ENCODE measurements at places on chromosomes 16 and 17.

- DNase-seq = no peak
Measured at GRCh38 chr17:50611634-50612033, 23.0 kb upstream of the ABCC3 start.

- DNase-seq = no peak
Measured at GRCh38 chr17:41595585-41595984, 8.9 kb upstream of the KRT14 start.

- DNase-seq = no peak
Measured at GRCh38 chr16:88696441-88696840, 9.8 kb downstream of the RNF166 start.

DNA sequence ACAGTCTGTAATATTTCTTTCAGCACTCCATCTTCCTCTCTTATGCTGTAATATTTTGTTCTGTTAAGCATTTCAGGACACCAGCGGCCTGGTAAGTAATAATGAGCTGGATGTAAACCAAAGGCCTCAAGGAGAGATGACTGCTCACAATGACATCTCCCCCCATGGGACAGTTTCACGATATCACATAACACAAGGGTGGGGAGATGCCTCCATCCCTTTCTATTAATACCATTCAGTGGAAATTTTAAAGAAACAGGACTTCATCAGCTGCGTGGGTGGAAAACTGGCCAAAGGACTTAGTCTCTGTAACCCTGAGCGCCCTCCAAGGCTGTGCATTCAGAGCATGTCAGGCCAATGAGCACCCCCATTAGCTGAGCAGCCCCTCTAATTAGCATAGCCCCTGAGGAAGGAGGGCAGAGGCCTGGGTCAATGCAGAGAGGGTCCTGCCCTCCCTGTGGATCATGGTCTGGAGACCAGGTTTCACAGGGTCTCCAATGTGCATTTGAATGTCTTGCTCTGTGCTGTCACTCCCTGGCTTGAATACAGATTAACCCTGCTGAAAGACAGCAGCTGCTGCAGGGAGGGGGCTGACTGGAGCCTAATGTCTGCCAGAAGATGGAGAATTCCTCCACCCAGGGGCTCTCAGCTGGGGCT, 156.4 kb downstream of the HS3ST2 start:
- DNase-seq = no peak

DNA sequence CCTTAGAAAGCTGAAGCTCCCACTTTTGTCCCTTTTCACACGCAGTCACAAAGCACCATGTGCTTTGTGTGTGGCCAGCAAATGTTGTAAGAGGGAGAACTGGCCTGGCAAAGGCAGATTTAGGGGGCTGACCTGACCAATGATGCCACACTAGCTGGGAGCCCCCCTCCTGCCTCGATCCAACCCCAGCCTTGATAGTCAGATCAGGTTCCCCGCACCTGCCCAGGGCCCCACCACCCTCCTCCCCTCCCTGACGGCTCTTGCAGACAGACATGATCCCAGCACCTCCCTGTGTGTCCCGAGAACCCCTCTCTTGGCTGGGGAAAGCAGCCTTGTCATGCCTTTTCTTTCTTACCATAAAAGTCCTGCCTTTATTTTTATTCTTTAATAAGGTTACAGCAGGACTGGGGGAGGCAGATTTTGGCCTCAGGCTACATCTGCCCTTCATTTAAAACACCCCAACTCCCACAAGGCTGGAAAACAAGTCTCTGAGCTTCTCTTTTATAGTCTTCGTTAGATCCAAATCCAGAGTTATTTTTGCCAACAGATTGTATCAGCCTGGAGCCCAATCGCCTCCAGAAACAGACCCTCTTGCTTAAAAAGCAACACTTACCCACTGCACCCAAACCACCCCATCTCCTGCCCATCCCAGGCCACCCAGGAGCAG, 201.8 kb upstream of the CDH5 start:
- no peak for DNase-seq
